ENCODE measurements at places on chromosomes 5 and 9.

DNA sequence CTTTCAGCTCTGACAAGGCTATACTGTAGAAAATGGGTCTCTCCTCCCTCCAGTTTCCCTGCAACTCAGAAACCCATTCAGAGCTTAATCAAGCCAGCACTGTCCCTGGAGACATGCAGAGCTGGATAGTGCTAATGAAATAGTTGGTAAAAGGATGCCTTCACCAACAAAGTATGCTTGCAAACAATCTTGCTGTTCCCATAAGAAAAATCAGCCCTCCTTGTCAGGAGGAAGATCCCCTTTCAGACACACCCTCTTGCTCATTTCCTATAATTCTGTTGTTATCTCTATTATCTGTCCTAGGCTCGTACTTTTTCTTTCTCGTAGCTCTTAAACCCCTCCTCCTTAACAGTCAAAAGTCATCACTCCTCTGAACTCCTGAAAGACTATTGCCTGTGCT lies 9.9 kb upstream of the OSMR start:
- no peaks in the 10 kb centered on the region for H3K36me3 ChIP-seq
- H3K27me3 ChIP-seq, result no peaks in the 10 kb centered on the region
- no peak for DNase-seq
- H3K4me3 ChIP-seq, result no peak overlapping the region
- peaks cover 20% of the 10 kb centered on the region for H3K4me1 ChIP-seq
- peak overlapping the region; percentile 42 for H3K27ac ChIP-seq

- H3K36me3 ChIP-seq, result no peaks in the 10 kb centered on the region
- DNase-seq, result no peak
- H3K27ac ChIP-seq, result no peak overlapping the region
- no peaks in the 10 kb centered on the region for H3K4me1 ChIP-seq
Observed at GRCh38 chr5:45862763-45863162, 166.6 kb upstream of the HCN1 start.

- H3K27ac ChIP-seq, result no peak overlapping the region
- peaks cover 42% of the 10 kb centered on the region for H3K4me1 ChIP-seq
- H3K4me3 ChIP-seq, result no peak overlapping the region
- no peaks in the 10 kb centered on the region for H3K27me3 ChIP-seq
Observed at GRCh38 chr5:140150201-140150600, 24.5 kb downstream of the IGIP start.

DNA sequence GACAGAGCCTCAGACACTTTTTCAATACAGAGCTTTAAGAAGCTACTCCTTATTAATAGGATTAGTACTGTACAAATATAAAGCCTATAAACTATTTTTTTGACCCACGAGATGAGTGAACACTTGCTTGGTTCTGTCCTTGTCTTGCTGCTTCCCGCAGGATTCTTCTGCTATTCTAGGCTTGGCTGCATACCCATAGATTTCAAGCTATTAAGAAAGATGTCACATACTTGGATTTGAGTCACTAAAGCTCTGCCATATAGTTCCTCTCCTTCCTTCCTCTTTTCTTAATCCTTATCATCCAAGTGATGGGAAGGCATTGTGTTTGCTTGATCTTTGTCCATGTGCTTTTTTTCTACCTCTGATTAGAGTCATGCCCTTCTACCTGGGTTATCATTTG lies 361.2 kb upstream of the TRPC7 start:
- no peak overlapping the region for H3K27ac ChIP-seq
- H3K4me1 ChIP-seq, result no peaks in the 10 kb centered on the region
- H3K4me3 ChIP-seq, result no peak overlapping the region
- no peaks in the 10 kb centered on the region for H3K27me3 ChIP-seq
- DNase-seq, result no peak

GRCh38 chr9:124598048-124598447 lies 90.8 kb upstream of the NR5A1 start:
- no peaks in the 10 kb centered on the region for H3K36me3 ChIP-seq
- DNase-seq, result no peak
- no peak overlapping the region for H3K4me3 ChIP-seq
- peaks cover 18% of the 10 kb centered on the region for H3K4me1 ChIP-seq
- H3K27ac ChIP-seq, result no peak overlapping the region

DNA sequence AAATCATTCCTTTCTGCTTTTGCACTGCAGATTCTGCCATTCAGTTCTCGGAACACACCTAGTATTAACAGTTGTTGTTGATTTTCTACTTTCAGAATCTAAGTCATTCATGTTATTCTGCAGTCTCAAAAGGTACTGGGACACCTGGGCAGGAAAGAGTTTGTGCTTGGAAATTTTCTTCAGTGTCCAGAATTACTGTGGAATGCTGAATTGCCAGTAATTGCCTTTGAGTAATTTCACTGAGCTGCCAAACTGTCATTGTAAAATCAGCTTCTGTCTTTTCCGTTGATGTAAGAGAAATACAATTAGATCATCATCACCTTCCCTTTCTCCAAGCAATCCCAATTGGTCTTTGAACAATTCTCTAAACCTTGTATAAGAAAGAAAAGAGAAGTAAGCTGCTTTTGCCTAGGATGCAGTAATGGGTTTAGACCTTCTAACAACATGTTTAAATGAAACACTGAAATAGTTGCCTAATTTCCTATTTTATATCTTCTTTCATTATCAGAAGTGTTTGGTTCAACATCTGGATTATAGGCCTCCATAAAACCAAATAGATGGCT lies 75.7 kb upstream of the TGFBR1 start:
- H3K27ac ChIP-seq, result no peak overlapping the region
- H3K4me3 ChIP-seq, result no peak overlapping the region
- H3K36me3 ChIP-seq, result no peaks in the 10 kb centered on the region

DNA sequence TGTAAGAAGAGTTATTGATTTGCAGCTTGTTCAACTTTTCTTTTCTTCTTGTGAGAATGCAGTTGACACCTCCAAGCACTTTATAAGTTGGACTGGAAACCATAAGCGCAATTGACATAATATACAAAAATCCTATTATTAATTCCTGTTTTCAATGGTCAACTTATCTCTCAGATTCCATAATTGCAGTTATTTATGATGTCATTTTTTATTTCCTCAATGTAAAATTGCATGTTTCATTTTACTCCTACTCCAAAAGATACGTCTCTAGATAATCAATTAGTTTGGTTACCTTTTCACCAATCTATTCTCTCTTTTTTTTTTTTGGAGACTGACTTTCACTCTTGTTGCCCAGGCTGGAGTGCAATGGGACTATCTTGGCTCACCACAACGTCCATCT lies 1416.1 kb upstream of the CDH6 start:
- no peaks in the 10 kb centered on the region for H3K27me3 ChIP-seq
- H3K4me1 ChIP-seq, result no peaks in the 10 kb centered on the region
- DNase-seq, result no peak
- H3K4me3 ChIP-seq, result no peak overlapping the region

GRCh38 chr9:116873937-116874914 lies 187.1 kb downstream of the TRIM32 start:
- DNase-seq, result no peak
- no peak overlapping the region for H3K27ac ChIP-seq
- H3K4me3 ChIP-seq, result no peak overlapping the region

- H3K27ac ChIP-seq, result no peak overlapping the region
- DNase-seq, result no peak
- H3K4me1 ChIP-seq, result no peaks in the 10 kb centered on the region
- no peaks in the 10 kb centered on the region for H3K27me3 ChIP-seq
Observed at GRCh38 chr5:4208996-4209395, 613.4 kb downstream of the IRX1 start.

DNA sequence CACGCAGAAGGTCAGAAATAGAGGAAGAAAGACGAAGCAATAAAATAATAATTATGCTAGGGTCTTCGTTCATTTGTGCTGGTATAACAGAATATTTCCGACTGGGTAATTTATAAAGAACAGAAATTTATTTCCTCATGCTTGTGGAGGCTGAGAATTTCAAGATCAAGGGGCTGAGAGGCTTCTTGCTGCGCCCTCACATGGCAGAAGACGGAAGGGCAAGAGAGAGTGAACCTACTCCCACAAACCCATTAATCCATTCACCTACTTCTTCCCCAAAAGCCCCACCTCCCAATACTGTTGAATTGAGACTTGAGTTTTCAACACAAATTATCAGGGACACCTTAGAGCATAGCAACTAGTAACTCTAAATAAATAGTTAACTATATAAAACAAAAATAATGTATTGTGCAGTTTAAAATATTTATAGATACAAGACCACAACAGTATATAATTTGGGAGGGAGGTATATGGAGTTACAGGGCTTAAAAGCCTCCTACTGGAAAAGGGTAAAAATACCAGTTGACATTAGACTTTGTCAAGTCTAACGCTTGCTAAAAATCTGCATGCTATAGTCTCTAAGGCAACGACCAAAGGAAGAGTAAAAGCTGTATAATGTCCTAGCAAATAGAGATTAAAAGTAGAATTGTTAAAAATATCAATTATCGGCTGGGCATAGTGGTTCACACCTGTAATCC lies 40.3 kb upstream of the NAA35 start:
- no peak overlapping the region for H3K4me3 ChIP-seq
- H3K27me3 ChIP-seq, result no peaks in the 10 kb centered on the region
- no peak overlapping the region for H3K27ac ChIP-seq
- no peaks in the 10 kb centered on the region for H3K4me1 ChIP-seq
- H3K36me3 ChIP-seq, result no peaks in the 10 kb centered on the region
- DNase-seq, result no peak

GRCh38 chr9:87991151-87991870 lies 17.0 kb upstream of the CDK20 start:
- no peak overlapping the region for H3K4me3 ChIP-seq
- H3K36me3 ChIP-seq, result no peaks in the 10 kb centered on the region
- H3K27me3 ChIP-seq, result no peaks in the 10 kb centered on the region

DNA sequence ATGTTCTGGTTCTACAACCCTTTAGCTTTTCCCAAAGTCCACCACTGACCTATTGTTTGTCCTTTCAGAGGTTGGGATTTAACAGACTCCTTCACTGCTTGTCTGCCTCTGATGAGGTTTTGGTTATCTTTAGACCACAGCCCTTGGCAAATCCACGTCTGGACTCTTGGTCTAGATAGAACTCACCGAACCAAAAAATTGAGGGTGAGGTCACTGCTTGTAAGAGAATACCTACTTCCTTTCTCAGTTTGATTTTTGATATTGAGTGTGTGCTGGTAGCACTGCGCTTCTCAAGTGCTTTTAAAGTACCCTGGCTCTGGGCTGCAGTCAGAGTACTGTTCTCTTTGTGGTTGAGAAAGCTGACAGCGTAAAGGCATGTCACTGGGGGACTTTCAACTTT lies 61.7 kb downstream of the JMY start:
- H3K27ac ChIP-seq, result no peak overlapping the region
- H3K4me3 ChIP-seq, result no peak overlapping the region
- DNase-seq, result no peak
- H3K4me1 ChIP-seq, result no peaks in the 10 kb centered on the region
- no peaks in the 10 kb centered on the region for H3K27me3 ChIP-seq

DNA sequence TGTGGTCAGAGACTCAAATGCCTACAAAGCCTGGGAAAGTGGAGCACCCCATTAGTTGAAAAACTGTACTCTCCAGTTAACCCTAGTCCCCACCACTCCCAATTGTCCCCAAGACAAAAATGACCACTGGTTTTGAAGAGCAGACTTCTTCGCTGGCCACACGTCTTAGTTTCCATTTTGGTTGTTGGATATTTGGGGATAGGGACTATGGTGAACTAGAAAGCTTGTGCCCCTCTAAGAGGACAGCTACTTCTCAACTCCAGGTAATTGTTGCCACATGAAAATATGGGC lies 109.4 kb upstream of the SPRY4 start:
- peak overlapping the region; percentile 2 for H3K27ac ChIP-seq
- peaks cover 29% of the 10 kb centered on the region for H3K4me1 ChIP-seq
- H3K27me3 ChIP-seq, result no peaks in the 10 kb centered on the region
- H3K4me3 ChIP-seq, result no peak overlapping the region

Data from lower lobe of right lung (tissue), 2 donors.